Amygdala (tissue), 56 donors: ENCODE measurements at places on chromosomes 11 and 22.

DNA sequence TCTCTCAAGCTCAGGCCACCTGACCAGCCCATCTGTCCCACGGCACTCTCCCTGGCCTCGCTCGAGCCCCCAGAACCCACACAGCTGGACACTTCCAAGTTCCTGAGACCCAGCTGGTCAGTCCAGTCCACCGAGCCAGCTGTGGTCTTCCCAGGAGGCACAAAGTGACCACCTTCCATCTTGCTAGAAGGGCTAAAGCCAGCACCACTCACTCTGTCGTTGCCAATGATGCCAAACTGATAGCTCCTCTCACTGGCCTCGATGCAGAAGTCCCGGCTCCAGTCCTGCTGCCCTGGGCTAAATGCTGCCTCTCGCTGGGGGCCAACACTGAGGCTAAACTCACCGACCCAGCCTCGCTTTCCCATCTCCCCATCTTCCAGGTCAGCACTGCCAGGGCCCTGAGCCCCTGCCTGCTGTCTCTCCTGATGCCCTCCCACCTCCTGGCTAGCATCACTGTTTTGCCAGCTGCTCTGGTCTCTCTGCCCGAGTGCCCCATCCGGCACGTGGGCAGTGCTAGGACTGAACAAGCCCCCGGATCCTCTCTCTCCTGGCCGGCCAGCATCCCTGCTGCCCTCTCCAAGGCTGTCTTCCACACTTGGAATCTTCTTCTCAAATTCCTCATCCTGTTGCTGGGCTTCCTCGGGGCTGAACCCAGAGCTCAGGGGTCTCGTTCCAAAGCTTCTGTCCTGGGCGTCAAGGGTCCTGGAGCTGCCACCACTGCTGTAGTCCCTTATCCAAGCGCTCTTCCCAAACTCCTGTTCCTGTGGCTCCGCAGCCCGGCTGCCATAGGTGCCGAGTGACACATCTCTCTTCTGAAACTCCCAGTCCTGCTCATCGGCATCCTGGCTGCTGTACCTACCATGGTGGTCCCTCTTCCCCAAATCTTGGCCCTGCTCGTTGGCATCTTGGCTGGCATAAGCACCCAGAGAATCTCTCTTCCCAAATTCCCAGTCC is 15.4 kb downstream of the TNKS1BP1 start:
- no peak for DNase-seq

DNA sequence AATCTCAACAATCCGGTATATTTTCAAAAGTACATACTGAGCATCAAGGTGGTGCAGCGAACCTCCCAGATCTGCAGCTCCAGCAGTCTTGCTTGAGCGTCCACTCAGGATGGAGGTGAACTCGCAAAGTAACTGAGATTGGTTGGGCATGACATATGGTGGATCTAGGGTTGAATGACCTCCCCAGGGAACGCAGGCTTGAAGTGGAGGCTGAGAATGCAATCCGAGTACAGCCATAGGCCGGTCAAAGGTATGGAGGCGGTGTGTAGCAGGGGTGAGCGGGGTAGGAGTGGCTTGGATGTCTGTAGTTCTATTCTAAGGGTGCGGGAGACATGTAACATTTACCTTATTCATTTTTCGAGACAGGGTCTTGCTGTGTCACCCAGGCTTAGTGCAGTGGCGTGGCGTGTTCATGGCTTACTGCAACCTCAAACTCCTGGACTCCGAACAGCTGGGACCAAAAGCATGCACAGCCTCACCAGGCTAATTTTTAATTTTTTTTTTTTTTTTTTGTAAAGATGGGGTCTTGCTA is 631 bp upstream of the C22orf39 start:
- DNase-seq = no peak

DNA sequence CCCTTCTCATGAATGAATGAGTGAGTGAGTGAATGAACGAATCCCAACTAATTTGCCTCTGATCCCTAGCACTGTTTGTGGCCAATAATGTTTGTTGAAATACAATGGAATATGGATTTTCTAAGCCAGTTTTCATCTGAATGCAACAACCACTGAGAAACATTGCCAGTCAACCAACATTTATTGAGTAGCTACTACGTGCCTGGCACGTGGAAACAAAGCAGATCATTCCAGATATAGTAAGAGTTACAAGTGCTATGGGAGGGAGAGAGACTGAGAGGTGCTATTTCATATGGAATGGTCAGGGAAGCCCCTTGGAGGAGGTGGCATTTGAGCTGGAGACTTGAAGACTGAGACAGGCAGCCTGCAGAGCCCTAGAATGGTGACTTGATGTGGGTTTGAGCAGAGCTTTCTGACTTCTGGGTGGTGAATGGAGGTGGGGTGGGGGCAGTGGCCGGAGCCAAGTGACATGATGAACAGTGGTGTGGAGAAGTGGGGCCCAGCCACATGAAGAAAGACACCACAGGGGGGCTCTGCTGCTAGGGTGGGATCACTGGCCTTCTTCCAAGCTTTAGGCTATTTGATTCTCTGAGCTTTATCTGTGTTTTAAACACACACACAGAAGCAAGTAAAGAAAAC is 35.1 kb upstream of the SMTN start:
- DNase-seq = no peak

DNA sequence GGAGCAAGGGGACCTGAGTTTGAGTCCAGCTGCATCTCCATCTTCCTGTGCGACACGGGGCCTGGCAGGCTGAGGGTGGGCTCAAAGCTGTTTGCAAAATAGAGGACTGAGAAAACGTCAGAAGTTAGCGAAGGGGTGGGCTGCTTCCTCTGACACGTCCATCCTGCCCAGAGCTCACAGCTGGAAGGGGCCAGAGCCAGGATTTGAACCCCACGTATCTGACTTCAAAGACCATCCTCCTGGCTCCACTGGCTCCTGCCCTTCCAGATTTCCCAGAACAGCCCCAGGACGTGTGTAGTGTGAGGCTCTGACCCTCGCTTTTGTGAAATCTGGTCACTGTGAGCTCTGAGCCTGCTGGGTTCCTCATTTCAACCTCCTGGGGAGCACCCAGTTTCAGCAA is 56.3 kb downstream of the CD82 start:
- no peak for DNase-seq

- DNase-seq = no peak
These were observed 12.7 kb upstream of the IL10RA start for GRCh38 chr11:117973503-117973860.

GRCh38 chr11:133406489-133406888 is 125.8 kb downstream of the OPCML start:
- DNase-seq = no peak

DNA sequence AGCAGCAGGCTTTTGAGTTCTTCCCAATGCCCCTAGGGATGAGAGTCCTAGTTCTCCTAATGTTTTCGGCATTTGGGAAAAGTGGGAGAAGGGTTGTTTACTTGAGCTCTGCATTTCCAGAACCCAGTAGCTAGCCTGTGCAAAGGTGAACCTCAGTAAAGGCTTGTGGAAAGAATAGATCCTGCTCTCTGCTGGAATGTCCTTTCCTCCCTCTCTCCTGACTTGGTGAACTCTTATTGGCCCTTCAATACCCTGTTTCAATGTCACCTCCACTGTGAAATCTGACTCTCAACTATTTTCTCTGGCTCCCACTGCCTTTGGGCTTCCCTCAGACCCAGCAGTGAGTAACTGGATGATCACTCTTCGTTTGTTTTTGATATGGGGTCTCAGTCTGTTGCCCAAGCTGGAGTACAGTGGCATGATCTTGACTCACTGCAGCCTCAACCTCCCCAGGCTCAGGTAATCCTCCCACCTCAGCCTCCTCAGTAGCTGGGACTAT is 2.4 kb upstream of the UVRAG start:
- DNase-seq = no peak

DNA sequence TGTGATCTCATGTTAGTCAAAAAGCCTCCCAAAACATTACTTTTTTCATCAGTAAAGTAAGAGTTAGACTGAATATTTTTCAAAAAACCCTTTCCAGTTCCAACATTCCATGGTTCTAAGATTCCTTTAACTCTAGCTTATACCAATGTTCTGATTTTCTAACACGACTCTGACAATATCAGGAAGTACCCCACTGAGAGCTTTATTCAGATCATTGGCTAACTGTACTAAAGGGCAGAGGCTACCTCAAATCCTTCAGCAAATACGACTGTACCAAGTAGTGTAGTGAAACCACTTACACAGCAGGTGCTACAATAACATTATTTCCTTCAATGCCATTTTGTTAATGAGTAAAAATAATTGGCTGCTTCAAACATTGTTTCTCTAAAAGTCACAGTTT is 213.4 kb upstream of the PITPNB start:
- DNase-seq = no peak

DNA sequence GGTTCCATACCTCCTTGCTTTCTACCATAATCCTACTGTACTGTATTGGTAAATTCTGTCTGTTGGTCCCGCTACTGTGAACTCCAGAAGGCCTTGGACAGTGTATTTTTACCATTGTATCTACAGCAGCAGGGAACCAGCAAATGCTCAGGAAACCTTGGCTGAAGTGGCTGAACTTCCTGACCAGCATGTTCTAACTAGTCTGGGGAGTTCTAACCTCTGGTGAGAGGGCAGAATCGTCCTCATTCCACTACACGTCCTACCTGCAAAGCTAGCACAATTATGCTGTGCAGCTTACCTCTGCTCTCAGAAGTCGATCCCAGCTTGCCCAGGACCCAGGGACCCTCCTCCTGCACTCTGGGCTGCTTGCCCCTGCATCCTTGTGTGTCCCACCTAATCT is 283.1 kb downstream of the TENM4 start:
- DNase-seq = no peak

DNA sequence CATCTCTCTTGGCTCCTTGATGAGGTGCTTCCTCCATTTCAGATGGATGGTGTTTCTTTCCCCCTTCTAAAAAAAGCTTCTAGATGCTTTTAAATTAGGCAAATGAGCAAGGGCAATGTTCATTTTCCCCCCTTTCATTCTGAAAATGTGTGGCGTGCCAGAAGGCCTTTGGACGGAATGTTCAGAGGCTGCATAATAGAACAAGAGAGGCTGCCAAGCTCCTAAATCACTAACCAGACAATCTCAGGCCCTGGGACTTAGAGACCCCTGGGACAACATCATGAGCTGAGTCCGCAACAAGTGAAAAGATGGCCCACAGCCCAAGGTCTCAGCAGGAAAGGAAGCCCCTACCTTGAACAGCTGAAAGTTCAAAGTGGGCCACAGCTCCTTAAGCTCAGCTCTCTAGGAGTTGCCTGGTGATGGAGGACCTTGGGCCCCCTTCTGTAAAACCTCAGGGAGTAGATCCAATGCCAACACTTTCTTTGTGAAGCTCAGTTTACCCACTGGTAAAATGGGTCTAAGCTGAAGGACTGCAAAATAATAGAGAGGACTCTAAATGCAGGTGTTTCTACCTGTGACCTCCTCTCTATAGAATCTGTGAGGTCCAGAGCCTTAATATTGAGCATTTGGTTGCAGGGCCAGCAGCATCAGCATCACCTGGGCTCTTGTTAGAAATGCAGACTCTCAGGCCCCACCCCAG is 144.0 kb downstream of the FBXO7 start:
- DNase-seq = no peak

GRCh38 chr22:23085351-23085671 is 15.0 kb downstream of the GNAZ start:
- DNase-seq = no peak

DNA sequence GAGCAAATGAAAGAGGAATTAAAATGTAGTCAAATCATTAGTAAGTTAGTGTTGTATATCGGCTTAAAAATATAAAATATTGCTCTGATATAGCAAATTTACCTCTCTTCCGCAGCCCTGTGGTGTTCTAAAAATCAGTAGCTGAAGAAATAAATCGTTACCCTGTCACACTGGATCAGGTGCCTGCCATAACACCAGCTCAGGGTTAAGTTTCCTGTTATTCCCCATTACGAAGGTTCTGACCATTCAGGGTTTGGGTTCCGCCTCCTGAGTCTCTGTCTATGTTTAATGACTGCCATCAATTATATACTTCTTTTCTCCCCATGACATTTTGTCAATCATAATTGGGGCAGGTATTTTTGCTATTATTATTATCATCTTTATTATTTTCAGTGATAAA is 658.5 kb downstream of the OPCML start:
- DNase-seq = no peak
